NCI-H774 (cell line): ENCODE measurements at places on chromosomes 6 and 20.

GRCh38 chr6:30060606-30061091 lies 416 bp upstream of the POLR1H start:
- DNase-seq = no peak

DNA sequence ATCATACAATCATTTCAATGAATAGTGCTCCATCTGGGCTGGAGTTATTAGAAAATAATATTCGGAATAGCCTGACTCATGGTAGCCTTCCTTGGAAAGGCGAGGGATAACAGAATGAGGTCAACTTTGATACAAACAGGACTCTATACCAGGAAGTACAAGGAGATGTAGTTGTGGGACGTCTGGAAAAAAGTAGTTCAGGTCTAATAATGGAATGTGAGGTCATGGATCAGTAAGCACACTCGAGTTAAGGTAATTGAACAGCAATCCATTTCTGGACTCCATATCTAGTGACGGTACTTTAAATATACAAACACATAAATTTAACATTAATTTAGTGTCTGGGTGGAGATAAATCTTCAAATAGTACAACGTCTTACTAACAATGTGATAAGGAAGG lies 1204.0 kb upstream of the ADGRB3 start:
- DNase-seq = no peak

DNA sequence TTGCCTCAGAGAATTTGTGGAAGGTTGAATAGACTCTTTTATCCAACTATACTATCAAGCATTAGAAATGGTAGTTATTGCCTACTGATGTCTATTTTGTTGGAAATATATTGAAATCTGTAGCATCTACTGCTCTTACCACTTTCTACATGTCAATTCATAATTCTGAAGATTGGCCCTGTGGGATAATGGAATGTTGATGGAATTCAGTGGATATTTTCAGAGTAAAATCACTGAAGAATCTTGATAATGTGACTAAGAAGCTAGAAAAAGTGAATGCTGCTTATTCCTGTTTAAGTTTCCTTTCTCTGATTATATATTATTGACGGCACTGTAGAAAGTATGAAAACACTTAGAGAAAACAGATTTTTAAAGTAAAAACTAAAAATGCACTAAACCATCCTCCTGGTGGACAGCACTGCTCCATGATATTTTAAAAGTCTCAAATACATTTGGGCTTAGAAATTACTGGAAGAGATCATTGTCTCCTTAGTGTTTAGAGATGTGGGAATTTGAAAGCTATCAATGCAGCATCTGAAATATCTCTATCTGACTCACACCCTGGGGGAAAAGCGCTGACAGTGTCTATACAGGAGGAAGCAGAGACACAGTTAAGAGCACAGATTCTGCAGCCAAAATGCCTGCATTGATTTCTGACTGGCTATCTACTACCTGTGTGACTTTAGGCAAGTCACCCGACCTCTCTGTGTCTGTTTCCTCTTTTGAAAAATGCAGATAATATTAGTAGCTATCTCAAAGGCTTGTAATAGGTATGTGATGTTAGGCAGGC lies 37.9 kb upstream of the RCAN2 start:
- DNase-seq = no peak

GRCh38 chr6:108597572-108598304 lies 37.0 kb downstream of the FOXO3 start:
- no peak for DNase-seq

- DNase-seq = no peak
These were observed 5.1 kb upstream of the KIAA0408 start for GRCh38 chr6:127464161-127464880.

DNA sequence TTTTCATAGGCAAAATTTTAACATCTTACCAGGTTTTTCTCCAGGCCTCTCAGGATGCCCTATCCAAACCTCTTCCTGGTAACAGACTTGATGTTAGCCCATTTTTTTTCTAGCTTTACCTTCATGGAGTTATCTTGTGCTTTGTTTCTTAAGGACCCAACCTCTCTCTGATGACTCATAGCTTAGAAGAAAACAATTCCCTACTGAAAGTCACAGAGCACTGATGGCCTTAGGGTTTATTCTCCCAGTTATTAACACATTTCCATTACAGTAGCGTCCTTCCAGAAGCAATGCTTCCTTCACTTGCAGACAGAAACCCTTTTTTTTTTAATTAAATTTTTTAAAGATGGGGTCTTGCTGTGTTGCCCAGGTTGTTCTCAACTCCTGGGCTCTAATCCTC lies 79.4 kb downstream of the IYD start:
- no peak for DNase-seq

DNA sequence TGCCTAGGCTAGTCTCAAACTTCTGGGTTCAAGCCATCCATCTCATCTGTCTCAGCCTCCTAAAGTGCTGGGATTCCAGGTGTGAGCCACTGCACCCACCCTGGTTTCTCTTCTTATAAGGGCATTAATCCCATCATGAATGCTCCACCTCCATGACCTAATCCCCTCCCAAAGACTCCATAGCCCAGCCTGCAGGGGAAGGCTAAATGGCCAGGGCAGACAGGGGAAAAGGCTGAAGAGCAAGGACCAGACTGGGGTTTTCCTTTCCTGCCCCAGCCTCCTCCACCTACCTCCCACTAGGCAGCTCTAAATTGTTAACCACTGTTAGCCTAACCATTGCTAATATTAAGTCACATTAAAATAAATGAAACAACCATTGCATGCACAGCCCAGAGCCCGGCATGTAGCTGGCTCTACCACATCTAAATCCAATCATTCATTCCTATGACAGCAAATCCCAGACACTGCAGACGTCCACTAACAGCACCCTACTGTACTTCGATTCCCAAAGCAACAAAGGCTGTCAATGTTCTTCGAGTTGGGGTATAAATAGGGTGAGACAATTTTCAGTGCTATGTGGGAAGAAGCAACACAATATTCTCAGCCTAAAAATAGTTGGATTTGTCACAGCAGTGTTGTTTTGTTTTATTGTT lies 243.2 kb upstream of the ARID1B start:
- no peak for DNase-seq

DNA sequence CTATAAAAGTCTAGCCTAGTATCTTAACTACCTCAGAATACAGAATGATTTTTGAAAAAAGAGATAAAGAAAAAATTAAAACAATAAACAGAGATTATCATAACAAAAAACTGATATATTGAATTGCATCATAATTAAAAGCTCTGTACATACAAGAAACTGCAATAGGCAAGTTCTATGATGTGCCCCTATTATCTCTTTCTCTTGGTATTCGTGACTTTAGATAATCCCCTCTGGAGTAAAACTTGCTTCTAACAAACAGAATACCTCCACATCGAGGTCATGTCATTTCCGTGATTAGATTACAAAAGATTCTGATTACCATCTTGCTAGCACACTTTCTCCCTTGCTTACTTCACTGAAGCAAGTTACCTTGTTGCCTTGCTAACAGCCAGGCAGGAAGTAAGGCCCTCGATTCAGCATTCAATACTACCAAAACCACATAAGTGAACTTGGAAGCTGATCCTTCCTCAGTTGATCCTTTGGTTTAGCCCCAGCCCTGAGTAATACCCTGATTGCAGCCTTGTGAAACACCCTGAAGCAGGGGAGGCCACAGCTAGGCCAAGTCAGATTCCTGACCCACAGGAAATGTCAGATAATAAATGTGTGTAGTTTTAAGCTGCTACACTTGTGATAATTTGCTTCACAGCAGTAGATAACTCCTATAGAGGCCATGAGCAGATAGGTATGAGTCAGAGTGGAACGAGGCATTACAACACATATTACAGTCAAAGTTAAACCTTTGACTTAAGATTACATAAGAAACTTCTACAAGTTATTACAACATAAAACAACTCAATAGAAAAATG lies 53.7 kb upstream of the TMX4 start:
- no peak for DNase-seq

DNA sequence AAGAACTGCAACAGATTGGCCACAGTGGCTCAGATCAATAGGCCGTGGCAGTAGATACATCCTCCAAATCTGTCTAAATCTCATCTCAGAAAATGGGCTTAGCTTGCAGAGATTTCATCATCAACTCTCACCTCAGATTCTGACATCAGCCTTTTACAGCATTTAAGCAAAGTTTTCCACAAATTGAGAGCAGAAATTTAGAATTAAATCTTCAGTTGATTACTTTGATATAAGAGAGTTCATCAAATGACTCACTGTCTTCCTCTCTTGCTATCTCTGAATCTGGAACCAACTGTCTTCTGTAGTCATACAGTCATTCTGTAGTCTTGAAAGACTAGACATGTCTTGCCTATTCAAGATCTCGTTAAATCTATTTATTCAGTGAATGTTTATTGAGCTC lies 45.2 kb upstream of the CTAGE9 start:
- no peak for DNase-seq

- no peak for DNase-seq
These were observed 18.2 kb downstream of the FERMT1 start for GRCh38 chr20:6104493-6105188.

DNA sequence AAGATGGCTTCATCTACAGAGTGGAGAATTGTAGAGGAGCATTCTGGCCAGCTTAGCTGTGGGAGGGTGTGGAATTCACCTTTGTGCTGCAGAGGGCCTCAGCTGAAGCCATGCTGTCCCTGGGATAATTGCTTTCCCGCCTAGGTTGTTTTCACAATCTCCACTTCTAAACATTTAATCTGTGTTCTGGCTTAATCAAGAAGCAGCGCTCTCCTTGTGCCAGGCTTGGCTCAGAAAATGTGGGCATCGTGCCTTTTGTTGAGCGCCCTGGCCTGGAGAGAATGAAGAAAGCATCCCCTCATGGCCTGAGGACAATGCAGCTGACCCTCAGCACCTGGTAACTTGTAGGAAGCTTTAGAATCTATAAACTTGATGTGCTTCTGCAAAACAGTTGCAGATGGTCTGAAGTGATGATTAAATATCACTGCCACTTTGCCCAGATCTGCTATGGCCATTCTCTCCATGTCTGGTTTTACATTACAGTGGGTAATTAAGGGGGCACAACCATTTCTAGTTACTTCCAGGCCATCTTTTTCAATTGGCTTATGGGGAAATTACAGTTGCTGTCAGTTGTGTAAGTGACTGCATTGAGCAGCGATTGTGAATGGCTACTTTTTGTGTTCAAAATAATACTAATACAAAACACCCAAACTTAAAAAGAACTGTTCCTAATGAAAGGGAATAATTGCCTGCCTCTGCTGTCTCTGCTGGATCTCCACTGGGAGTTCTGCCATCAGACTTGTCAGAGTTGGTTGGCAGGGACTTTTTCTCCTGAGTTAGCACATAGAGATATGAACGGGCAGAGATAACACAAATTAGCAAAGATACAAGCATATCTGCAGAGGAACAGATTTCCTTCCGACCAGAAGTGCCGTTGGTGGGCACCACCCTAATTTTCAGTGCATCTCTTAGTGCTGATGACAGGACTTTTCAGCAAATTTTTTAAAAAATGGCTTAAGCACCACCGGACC lies 18.4 kb downstream of the CTNNBL1 start:
- no peak for DNase-seq
